NCI-H1930 (cell line): ENCODE measurements at places on chromosomes 1 and 21.

DNA sequence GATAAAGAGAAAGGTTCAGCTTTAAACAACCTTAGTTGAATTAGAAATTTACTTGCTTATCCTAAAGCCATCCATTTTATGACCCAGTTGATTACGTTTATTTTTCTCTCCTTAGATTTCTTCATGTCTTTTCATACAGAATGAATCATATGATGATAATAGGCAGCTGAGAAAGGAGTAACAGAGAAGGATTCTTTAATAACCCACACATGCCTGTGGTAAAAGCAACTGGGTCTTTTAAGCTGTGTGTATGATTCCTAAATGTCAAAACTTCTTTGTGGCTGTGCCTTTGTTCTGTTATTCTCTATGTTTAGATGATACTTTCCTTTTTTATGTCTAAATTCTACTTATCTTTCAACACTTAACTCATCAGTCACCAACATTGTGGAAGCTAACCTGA lies 626.5 kb downstream of the NCAM2 start:
- DNase-seq: no peak

- no peak for DNase-seq
Observed at GRCh38 chr1:150268340-150268704, 494 bp downstream of the APH1A start.

DNA sequence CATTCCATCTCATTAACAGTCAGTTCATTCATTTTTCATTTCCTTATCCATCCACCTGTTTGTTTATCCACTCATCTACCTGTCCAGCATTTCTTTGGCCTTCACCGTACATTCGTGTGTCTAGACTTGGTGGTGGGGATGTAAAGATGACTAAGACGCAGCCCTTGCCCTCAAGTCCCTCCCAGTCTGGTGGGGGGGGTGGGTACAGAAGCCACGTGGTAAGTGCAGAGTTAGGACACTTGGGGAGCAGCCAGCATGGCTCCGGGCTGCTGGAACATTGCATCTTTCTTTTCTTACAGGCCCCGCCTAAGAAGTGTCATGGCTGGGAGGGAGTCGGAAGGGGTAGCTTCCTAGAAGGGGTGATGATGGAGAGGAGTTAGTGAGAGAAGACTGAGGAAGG lies 17.2 kb downstream of the KIF26B start:
- no peak for DNase-seq

- no peak for DNase-seq
Observed at GRCh38 chr1:43558346-43558841, 27.7 kb downstream of the PTPRF start.

DNA sequence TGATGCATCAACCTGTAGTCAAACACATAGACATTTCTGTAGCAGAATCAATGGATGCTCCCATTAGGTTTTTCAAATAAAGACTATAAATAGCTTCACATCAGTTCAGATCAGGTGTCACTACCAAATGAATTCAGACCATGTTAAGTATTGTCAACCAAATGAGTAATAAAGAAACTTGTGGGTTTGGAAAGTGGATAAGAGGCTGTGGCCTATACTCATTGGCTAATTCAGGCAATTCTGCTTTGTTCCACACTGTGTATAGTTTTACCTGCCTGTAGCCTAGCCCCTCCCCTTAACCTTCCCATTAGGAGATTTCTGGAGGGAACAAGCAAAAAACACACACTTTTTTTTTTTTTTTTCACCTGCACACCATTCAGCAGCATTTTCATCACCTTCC lies 321.2 kb downstream of the HLX start:
- no peak for DNase-seq

GRCh38 chr1:65812065-65812464 lies 19.4 kb downstream of the PDE4B start:
- no peak for DNase-seq

DNA sequence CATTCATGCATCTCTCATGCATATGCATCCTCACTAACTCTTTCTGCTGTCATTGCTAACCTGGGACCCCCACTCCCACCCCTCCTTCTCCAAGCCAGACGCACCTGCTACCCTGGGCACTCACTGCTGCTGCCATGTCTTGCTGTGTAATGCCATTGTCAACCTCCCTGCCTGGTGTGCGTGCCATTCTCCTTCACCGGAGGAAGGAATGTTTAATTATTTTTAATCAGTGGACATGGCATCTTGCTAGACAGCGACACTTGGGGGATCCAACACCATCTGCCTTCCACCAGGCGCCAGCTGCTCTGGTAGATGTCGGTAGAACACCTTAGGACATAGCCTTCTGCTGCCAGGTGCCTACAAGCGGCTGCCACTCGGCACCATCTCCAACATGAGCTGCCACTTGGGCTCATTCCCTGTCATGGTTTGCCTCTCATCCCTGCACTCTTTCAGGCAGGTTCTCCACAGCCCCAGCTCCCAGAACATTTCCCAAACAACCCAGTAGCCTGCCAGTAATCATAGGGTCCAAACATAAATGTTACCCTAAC lies 306.9 kb downstream of the TTLL7 start:
- DNase-seq: no peak

- DNase-seq: no peak
Observed at GRCh38 chr1:247175458-247175857, 3.6 kb upstream of the ZNF124 start.

DNA sequence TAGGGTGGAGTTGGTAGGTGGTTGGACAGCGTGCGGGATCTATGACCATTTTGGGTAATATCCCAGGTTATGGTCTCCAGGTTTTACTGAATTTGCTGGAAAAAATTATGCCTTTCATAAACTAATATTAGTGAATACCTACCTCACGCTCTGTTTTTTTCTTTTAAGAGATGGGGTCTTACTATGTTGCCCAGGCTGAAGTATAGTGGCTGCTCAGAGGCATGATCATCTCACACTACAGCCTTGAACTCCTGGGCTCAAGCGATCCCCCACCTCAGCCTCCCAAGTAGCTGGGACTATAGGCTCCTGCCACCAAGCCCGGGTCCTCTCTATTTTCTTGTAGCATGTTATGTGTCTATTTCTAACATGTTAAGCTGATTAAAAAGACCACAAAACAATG lies 100.2 kb downstream of the RHOU start:
- DNase-seq: no peak

DNA sequence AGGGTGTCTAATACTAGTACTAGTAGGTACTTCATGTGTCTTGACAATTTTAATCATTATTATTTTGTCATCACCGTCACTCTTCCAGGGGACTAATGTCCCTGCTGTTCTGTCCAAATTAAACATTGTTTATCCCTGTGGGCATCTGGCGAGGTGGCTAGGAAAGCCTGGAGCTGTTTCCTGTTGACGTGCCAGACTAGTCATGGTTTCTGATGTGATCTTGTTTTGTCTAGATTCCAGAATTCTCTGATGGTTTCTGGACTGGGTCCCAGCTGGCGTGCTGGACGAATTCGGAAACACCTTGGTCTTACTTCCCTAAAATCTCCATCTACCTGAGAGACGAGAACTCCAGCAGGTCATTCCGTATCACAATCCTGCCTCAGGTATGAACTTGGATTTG lies 66.1 kb upstream of the FAM3B start:
- no peak for DNase-seq

DNA sequence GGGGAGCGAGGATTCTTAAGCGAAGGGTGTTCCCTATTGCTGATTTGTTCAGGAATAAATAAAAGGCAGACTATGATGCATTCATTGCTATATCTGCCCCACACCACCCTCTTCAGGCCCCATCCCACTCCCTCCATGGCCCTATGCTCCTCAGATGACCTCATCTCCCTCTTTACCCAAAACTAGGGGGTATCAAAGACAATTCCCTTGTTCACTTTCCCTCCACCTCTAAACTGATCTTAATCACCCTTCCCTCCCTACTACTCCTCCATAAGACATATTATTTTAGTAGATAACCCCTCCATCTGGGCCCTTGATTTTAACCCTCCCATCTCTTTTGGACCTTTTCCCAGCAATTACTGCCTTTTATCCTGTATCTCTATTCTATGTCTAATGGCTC lies 434.9 kb upstream of the RUNX1 start:
- no peak for DNase-seq

GRCh38 chr1:185973645-185974044 lies 239.5 kb downstream of the HMCN1 start:
- DNase-seq: no peak

DNA sequence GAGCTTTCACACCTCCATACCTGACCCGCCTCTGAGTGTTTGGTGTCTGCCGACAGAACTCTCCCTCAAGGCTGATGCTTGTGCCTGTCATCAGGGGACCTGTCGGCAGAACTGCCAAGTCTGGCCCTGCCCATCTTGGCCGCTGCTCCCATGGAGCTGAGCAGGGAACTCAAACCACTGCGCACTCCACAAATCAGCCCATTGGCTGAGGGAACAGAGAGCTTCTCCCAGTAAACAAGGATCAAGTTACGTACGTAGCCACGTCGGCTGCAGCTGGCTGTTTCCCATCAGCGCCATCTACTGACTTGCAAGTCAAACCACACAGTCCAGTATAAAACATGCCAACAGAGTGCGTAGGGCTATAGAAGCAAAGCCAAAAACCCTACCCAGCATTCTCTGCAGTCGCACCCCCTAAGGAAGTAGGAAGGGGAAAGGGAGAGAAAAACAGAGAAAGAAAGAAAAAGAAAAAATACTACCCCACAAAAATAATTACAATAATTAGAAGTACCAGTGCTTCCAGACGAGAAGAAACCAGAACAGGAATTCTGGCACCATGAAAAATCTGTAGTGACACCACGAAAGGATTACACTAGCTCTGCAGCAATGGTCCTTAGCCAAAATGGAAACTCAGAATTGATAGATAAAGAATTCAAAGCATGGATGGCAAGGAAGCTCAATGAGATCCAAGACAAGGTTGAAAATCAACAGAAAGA lies 13.1 kb downstream of the KRTAP13-1 start:
- no peak for DNase-seq

GRCh38 chr1:187999973-188000372 lies 1171.2 kb downstream of the PLA2G4A start:
- no peak for DNase-seq

DNA sequence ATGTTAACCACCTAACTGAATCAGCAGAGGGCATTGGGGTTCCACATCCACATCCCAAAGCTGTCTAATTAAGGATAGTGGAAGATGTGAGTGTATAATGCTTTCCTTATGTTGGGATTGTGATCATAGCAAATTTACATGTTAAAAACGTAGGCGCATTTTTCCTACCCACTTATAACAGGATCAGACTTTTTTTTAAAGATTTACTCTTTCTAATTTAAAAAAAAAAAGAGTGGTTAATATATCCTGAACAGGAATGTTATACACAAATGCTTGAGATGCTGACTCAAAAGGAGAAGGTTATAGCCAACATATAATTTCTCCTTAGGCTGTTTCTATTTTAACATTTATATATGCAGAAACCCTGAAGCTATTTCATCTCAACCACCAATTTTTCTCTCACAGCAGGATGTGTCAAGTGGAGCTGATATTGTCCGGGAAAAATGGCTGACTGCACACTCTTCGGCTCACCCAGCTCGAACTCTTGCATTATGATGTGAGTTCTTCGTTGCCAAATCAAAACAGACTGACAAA lies 40.3 kb downstream of the RGS5 start:
- DNase-seq: no peak

DNA sequence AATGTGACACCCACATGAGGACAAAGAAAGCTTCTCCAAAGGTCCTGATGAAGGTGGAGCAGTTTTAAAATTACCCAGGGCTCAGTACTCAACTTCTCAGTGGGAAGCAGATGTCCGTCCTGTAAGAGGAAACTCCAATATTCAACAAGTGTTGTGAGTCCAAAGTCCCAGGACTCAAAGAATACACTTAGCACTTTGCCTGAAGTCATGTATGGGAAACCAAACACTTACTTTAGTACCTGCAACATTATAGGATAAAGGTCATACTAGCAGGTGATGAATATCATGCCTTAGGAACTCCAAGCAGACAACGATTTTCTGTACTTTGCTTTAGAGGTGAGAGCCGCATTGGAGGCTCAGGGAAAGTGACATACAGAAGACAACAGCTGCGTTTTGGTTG lies 37.2 kb upstream of the ST6GALNAC3 start:
- DNase-seq: no peak

- DNase-seq: no peak
Observed at GRCh38 chr1:227778401-227778947, 37.0 kb upstream of the PRSS38 start.

GRCh38 chr1:244106837-244107493 lies 55.9 kb downstream of the ZBTB18 start:
- peak; percentile 41 for DNase-seq

DNA sequence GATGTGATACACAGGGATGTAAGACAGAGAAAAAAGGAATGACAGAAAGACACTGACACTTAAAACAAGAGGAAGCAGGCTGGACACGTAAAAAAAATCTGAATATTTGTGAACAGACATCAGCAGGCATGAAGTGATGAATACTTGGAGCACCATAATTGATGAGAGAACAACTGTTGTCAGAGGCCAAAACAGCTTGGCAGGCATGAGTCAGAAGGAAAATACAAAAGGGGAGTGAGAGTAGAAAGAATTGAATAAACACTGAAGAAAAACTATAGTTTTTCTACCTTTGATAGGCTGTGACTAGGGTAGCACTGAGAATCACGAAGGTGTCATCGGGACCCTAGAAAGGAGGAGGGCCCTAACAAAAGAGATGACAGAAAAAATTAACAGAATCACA lies 21.6 kb upstream of the GUCA2A start:
- DNase-seq: no peak

DNA sequence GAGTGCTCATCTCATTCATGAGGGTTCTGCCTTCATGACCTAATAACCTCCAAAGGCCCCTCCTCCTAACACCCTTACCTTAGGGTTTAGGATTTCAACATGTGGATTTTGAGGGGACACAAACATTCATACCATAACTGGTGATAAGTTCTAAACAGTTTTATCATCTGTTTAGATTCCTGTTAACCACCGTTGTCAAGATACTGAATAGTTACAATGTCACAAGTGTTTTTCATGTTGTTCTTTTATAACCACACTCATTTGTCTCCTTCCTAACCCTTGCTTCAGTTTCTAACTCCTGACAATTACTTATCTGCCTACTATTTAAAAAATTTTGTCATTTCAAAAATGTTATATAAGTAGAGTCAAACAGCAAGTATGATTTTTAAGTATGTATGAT lies 86.0 kb downstream of the NCAM2 start:
- DNase-seq: no peak
